ENCODE measurements at places on chromosomes 6 and 20.

GRCh38 chr20:44627364-44628010 lies 24.0 kb downstream of the ADA start:
- no peak for DNase-seq

DNA sequence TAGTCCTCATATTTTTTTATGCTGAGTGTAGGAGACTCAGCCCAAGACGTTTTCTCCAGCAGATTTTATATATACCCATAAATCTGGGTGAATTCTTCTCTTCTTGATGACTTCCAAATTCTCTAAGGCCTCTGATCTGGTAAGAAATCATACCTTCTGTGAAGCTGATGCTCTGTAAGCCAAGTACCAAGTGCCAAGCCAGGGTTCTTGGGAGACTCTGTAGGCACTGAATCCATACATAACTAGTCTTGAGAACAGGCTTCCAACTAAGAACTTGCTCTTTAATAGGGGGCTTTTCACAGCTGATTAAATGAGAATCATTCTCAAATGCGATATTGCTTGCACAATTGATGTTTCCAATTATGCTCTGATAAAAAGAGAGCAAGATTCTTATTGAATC lies 87.6 kb downstream of the PRKN start:
- DNase-seq: no peak

DNA sequence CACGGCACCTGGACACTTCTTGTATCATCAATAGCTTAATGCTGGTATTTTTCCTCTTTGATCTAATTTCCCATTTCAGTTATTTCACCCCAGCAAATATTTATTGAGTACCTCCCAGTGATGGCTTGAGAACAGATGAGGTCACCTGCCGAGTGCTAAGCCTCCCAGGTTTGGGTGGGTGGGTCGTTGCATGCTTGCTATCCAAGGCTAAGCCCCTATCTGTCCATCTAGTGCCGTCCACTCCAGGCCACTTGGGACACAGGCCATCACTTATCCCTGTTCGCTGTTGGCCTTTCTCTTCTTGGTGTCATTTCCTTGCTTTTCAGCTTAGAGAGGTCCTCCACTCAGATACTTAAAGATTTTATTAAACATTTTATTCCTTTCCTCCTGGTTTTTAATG lies 10.8 kb upstream of the NNAT start:
- DNase-seq: no peak

DNA sequence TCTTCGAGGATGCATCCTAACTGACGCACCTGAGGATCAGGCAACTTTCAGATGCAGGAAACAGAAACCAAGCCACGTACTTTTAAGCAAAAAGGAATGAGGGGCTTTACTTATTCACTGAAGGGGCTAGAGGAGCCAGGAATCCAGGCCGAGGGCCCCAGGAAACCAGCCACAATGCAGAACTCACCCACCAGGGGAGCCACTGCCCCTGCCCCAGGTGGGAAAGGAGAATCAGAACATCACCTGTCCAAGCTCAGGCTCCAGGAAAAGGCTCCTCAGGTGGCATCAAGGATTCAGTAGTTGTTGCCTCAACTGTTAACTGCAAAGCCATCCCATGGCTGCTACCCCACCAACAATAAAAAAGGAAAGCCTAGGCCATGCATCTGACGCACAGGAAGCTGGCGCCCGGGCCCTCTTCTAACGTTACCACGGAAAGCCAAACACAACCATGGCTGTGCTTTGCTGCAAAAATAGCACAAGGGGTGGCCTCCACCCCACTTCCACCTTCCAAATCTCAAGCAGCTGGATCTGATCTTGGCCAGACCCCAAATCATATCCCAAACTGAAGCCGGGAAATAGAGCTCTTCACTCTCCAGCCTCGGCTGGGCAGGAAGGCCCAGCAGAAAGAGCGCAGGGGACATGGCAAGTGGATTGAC lies 121.0 kb downstream of the PREX1 start:
- DNase-seq: peak; percentile 56

DNA sequence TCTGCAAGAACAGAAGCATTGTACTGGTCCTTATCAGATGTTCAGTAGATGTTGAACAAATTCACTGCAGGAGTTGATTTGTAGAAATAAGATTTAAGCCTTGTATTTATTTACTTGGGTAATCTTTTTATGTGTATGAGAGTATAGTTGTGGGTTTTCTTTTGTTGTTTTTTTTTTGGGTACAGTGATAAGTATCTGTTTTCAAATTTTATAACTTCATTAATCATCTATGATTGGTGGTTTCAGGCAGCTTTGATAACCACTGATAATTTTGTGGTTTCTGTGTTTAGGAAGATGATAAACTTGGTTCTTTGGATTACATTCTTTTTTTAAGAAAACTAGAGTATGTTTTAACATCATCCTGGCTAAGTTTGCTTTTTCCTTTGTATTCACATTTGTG lies 2.8 kb downstream of the AFDN start:
- DNase-seq: no peak

DNA sequence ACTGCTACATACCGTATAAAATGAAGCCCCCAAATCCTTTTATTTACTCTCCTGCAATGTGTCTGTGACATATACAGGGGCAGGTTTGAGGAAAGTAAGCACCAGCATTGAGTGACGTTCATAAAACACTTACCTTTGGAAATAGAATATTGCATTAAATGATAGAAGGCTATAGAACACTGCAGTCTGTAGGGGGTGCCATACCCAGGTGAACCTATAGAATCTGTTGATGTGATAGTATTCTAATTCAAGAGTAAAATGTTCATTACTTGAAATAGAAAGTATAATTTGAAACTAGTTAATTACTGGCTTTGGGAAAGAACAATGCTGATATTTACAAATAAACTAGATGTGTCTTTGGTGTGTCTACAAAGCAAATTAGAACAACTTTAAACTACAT lies 47.0 kb upstream of the PRL start:
- no peak for DNase-seq

- DNase-seq: no peak
Measured at GRCh38 chr20:46273717-46274116, 34.6 kb downstream of the CDH22 start.

DNA sequence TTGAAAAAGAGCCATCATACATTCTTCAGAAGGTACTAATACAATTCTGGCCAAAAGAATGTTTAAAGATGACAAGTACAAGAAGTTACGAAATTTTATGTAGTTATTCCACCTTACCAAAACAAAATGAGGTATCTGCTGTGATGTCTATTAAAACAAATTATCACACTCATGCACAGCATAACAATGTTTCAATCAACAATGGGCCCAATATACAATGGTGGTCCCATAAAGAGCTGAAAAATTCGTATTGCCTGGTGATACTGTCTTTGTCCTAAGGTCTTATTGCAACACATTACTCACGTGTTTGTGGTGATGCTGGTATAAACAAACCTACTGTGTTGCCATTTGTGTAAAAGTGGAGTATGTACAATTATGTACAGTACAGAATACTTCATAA lies 3.6 kb upstream of the NUP153 start:
- no peak for DNase-seq

DNA sequence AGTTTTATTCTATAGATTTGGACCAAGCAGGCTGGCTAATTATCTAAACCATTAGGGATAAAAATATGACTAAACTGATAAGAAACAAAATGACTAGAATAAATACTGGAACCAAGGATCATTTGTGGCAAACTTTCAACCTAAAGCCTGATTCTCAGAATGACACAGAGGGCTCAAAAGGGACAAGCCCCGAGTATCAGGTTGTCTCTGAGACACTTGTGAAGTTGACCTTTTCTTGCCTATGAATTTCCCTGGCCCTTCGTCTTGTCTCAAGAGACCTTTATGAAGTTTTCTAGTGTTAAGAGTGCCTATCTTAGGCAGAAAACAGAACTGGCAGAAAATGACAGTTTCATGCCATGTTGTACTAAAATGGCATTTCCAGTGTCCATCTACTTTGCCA lies 68.3 kb downstream of the IMPG1 start:
- DNase-seq: no peak

- DNase-seq: no peak
Measured at GRCh38 chr6:110357664-110358552, at the start of gene METTL24. METTL24 (minus strand) TSS chr6:110358349; CDS start chr6:110358272, 77 bp downstream.

- DNase-seq: no peak
Measured at GRCh38 chr6:141354191-141354955, 778.4 kb upstream of the GJE1 start.

DNA sequence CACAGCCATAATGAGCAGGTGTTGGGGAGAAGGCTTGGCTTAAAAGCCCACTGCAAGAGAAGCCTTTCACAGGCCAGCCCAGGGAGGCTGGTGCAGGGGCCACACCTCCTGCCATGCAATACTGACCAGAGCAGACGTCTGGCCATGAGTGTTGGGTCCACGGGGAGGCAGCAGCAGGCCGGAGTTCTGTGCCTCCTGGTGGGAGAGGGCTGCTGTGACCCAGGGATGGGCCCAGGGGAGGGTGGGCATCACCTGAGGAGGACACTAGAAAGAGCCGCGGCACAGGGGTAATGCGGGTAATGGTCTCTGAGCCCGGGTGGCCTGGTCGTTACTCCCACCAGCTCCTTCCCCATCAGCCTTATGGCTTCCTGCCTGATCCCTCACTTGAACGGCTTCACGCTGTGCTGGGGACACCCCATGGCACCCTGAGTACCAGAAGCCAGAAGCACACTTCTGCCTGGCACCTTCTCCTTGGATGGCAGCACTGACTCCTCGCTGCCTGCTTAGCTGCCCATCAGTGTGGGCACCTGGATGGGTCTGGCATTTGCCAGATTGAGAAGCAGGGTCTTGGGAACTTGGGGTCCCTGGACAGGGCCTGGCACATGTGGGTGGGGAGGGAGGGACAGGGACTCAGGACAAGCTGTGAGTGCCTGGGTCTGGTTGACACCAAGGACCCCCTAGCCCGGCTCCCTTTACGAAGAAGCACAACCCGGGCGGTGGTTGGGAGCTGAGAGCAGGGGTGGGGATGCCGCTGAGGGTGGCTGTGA lies 108.8 kb downstream of the ASXL1 start:
- no peak for DNase-seq

DNA sequence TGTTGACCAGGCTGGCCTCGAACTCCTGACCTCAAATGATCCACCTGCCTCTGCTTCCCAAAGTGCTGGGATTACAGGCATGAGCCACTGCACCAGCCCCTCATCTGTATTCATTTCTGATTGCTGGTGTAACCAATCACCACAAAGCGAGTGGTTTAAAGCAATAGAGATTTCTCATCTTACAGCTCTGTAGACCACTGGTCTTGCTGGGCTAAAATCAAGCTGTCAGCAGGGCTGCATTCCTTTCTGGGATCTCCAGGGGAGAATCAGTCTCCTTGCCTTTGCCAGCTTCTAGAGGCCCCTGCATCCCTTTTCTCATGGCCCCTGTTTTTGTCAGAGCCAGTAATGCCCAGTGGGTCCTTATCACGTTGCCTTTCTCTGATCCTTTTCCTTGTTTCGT lies 49.9 kb upstream of the PMEPA1 start:
- DNase-seq: no peak

- DNase-seq: no peak
Measured at GRCh38 chr20:59451066-59451630, 150.7 kb downstream of the EDN3 start.

- no peak for DNase-seq
Measured at GRCh38 chr20:8723296-8723695, 345.6 kb upstream of the PLCB4 start.

DNA sequence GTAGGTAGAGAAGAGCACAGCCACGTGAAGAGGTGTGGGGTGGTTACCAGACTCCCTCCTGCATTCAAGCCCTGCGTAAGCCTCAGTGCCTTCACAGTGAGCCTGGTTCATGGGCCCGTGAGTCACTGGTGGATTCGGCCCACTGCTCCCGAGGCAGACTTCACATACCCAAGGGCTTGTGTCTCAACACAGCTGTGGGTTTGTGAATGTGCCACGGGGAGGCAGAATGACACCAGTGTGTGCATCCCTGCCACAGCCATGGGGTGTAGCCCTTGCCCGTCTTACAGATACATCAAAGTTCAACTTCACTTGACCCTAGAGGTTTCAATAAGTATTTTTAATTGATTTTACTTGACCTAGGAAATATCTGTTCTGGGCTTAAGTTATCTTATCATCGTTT lies 108.5 kb downstream of the MAP3K4 start:
- DNase-seq: no peak

DNA sequence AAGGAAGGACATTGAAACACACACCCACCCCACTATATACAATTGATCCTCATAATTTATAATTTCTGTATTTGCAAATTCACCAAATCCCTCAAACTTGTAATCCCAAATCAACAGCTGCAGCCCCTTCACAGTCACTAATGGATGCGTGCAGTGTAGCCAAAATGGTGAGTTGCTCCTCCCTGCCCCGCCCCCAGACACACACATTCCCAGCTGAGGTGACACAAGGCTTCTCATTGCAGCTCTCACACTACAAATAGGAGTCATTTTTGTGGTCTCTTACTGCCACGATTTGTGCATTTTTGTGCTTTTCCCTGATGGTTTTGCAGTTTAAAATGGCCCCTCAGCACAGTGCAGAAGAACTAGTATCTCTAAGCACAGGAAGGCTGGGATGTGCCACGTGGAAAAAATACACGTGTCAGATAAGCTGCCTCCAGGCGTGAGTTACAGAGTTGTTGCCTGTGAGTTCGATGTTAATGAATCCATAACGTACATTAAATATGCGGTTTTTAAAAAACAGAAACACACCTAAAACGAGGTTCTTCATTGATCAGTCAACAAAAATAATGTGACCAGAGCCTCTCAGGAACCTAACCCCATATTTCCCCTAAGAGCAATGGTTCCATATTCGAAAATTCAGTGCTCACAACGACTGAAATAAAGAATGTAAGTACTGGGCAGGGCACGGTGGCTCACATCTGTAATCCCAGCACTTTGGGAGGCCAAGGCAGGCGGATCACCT lies 8.2 kb downstream of the ATP9A start:
- DNase-seq: no peak

GRCh38 chr6:141451511-141452353 lies 681.0 kb upstream of the GJE1 start:
- DNase-seq: no peak

- no peak for DNase-seq
Measured at GRCh38 chr6:44298055-44298803, 14.9 kb downstream of the AARS2 start.

- no peak for DNase-seq
Measured at GRCh38 chr20:24503352-24503931, 34.0 kb downstream of the SYNDIG1 start.

DNA sequence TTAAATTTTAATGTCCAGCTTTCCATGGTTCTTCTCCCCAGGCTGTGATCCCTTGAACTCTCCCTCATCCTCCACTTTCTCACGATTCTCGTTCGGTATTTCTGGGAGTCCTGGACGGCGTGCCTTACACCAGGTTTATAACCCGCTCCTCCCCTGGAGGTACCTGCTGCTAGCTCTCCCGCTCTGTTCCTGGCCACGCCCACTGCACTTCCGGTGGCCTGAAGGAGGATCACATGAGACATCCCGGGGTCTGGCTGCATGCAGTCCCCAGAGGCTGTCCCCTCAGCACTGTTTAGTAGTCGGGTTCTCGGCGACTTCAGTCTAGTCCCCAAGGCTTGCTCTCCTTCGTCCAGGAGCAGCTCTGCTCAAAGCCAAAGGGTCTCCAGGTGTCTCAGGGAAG lies 28.4 kb upstream of the GCLC start:
- no peak for DNase-seq

- no peak for DNase-seq
Measured at GRCh38 chr6:16124198-16125180, 4.4 kb upstream of the MYLIP start.
